Panc1 (cell line): ENCODE measurements at places on chromosomes 1 and 21.

DNA sequence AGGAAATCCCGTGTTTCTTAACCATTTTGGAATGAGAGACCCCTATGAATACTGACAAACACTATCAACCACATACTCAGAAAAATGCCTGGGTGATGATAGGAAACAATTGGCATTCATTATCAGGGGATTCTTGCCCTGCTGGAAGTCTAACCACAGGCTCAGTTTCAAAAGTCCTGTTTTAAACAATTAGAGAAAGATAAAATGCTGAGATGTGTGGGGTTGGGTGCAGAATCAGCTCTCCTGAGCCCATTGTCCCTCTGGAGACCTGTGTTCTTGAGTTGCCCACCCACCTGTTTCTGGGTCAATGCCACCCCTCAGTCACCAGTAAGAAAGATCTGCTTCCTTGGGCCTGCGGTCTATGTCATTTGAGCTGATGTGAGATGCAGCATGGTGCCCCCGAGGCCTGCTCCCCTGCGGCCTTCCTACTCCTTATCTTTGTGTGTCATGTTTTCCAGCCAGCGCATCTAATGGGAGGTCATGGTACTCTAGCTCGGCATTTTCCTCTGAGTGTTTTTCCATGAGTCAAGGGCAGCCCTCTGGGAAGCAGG, 130.3 kb upstream of the PLXNA2 start:
- no peak for DNase-seq

- DNase-seq, result no peak
These were observed 9.2 kb upstream of the GJB3 start for GRCh38 chr1:34771573-34772371.

- no peak for DNase-seq
These were observed 44.2 kb downstream of the ZC3H11B start for GRCh38 chr1:219568733-219569132.

DNA sequence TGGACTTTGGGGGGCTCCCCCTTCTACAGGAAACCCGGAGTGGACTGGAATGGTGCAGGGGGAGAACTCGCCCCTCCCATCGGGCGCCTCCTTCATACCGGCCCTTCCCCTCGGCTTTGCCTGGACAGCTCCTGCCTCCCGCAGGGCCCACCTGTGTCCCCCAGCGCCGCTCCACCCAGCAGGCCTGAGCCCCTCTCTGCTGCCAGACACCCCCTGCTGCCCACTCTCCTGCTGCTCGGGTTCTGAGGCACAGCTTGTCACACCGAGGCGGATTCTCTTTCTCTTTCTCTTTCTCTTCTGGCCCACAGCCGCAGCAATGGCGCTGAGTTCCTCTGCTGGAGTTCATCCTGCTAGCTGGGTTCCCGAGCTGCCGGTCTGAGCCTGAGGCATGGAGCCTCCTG, at the start of gene TNFRSF14:
Gene TNFRSF14, plus strand, starts transcription at position 95 of the 401 bp plus-strand sequence. Its CDS starts 294 bp downstream, at position 389.
- no peak for DNase-seq

- DNase-seq, result no peak
These were observed 54.0 kb upstream of the CNN3 start for GRCh38 chr1:94980582-94981574.

DNA sequence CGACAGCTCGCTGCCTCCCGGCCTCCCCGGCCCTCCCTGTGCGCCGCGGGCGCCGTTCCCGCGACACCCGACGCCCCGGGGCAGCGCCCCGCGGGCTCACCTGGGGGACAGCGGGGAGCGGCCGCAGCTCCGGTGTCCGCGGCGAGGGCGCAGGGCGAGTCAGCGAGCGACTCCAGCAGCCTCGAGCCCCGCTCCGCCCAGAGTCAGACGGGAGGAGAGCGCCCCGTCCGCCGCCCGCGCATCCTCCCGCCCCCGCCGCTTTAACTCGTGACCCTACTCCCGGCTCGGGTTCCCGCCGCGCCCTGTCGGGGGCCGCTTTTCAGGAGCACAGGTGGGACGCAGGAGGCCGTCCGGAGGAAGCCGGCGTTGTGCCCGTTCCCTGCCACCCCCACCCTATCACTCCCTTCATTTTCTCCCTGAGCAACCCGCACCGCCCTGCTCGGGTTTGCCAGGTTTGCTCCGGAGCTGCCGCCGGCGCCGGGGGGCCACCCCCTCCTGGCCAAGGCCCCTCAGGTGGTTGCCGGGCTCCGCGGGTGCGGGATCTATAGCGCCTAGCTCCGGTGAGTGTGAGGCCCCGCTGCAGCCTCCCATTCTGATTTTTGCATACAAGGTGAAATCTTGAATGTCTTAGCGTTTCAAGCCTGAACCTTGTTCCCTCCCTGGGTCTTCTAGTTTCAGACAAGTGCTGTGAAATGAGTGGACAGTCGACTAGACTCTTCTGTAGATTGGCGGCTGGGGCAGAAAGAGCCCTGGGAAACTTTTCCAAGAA, at the start of gene MCOLN3:
Gene MCOLN3, minus strand, starts transcription at position 205 of the 769 bp plus-strand sequence. CDS start 3,140 bp downstream, outside the sequence.
- DNase-seq, result no peak

DNA sequence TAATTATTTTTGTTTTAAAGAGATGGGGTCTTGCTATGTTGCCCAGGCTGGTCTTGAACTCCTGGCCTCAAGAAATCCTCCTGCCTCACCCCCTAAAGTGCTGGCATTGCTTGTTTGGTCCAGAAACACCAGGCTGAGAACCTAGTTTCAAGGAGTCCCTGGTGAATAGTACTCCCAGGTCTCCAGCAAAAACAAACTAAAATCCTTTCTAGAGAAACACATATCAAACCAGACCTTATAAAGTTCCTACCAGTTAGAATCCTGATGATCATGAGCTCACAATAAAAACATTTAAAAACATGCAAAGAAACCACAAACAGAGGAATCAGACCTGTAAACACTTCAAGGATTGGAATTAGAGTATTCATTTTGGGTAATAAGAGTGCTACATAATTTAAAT, 34.4 kb upstream of the PADI1 start:
- DNase-seq, result no peak

GRCh38 chr1:75725861-75726361, 1.4 kb downstream of the ACADM start:
- no peak for DNase-seq

GRCh38 chr1:33640114-33640660, 167.7 kb downstream of the ZSCAN20 start:
- DNase-seq, result no peak

- no peak for DNase-seq
These were observed 51.8 kb upstream of the GFI1 start for GRCh38 chr1:92538413-92539061.

GRCh38 chr1:94324178-94324544, 86.8 kb upstream of the ARHGAP29 start:
- DNase-seq, result peak; percentile 84

- no peak for DNase-seq
These were observed 116.4 kb upstream of the HOOK1 start for GRCh38 chr1:59698386-59698785.

DNA sequence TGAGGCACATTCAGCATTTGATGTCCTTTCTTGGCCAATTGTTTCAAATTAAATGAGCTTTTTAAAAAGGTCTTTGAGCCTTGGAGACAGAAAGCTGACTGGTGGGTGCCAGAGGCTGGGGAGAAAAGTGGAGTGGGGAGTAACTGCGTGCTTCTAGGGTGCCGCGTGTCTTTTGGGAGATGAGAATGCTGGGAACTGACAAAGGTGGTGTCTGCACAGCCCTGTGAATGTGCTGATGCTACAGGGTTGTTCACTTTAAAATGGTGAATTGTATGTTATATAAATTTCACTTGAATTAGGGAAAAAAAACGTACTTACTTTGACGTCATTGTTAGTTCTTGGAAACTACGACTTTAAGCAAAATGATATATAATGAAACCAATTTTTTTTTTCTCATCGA, 8.1 kb upstream of the TFF1 start:
- no peak for DNase-seq

DNA sequence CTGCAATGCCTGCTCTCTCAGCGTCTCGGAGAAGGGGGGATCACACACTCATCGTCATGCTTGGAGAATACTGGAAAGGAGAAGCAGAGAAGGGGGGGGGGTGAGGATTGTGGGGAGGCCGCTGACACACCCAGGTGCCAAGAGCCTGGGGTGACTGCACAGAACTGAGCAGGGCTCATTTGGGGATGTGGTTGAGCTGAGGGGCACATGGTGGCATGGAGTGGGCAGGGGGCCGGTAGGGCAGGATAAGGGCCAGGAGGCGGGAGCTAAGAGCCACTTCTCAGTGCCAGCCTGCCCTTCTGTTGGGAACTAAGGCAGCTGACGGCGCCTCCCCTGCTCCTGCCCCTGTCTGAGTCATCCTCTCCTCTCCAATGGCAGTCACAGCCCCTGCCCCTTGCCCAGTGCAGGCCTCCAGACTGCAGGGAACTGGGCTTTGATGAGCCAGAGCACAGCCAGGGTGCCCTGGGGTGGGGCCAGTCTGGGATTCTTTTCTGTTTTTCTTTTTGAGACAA, 27.2 kb downstream of the MRPL37 start:
- no peak for DNase-seq

GRCh38 chr21:41764558-41765419, 2.1 kb downstream of the RIPK4 start:
- no peak for DNase-seq

DNA sequence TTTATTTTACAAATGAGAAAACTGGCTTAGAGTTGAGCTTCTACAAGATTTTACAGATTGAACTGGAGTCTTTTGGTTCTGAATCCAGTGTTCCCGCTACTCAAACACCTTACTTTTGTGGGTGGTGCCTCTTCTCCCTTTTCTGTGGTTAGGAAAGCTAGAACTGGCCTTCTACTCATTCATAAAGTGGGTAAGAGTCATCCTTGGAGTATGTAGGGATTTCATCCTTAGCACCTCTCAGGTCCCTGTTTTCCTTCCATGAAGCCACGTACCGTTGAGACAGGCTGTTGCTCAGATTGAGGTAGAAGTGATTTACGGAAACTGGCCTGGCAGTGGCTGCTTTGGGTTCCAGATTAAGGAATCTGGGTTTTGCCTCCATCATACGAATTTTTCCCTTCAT, 35.8 kb downstream of the WNT4 start:
- DNase-seq, result no peak

- DNase-seq, result no peak
These were observed 367.2 kb upstream of the ST6GALNAC5 start for GRCh38 chr1:76500116-76500515.

- DNase-seq, result no peak
These were observed 290.5 kb downstream of the AJAP1 start for GRCh38 chr1:4944911-4945310.

GRCh38 chr1:204545202-204545601, 29.0 kb downstream of the MDM4 start:
- DNase-seq, result no peak

DNA sequence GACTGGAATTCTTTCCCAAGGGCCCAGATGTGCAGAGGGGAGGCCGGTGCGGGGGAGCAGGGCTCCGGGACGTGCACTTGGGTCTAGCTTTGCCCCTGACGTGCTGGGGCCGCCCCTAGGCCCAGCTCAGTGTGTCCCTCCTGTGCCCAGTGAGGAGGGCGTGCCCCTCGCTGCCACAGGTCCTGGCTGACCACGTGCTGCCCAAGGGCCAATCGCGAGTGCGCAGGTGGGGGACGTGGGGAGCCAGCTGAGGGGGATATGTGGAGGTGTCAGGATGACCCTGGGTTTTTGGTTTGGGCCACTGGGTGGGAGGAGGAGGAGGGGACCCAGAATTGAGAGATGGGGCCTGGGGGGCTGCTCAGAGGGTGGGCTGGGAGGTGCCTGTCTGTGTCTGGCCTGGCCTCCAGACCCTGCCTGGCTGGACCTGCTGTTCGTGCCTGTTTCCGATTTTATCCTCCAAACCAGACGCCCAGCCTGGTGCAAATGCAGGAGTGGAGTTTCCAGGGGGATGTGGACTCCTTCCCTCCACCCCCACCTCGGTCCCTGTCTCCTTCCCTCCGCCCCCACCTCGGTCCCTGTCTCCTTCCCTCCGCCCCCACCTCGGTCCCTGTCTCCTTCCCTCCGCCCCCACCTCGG, 6.1 kb upstream of the RNF223 start:
- DNase-seq, result no peak

GRCh38 chr1:20183035-20183434, 2.9 kb upstream of the UBXN10 start:
- DNase-seq, result no peak

- no peak for DNase-seq
These were observed 73.7 kb upstream of the NRIP1 start for GRCh38 chr21:15138490-15138889.

GRCh38 chr1:154328318-154329151, 3.2 kb downstream of the ATP8B2 start:
- DNase-seq, result no peak

DNA sequence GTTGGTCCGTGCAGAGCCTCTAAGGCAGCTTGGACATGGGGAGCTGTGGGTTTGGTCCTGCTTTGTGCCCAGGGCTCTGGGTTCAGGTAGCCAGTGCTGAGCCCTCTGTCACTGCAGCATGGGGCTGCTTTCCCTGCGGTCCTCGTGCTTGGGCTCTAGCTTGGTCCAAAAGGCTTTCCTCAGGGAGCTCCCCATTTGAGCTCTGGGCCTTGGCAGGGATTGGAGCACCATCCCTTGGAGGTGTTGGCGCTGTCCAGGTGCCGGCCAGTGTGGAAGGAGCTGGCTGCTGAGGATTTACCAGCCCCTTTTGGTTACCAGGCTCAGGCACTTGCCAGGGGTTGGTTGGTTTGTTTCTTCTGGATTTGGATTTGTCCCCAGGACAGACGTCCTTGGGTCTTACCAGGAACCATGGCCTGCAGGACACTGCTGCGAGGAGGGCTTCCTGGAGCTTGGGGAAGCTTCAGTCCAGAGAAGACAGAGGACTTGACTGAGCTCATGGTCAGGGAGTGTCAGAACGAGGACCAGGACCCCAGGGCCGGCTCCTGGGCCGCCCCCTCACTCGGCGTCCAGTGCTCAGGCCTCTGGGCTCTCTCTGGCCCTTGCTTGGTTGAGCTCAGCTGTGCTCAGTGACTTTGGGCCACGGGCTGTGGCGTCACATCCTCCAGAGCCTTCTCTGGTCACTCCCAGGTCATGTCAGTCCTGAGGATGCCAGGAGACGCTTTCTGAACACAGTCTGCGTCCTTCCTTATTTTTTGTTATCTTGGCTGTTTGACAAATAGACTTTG, 224.7 kb downstream of the CAMTA1 start:
- DNase-seq, result no peak
